ENCODE measurements at places on chromosomes 7 and 10.

DNA sequence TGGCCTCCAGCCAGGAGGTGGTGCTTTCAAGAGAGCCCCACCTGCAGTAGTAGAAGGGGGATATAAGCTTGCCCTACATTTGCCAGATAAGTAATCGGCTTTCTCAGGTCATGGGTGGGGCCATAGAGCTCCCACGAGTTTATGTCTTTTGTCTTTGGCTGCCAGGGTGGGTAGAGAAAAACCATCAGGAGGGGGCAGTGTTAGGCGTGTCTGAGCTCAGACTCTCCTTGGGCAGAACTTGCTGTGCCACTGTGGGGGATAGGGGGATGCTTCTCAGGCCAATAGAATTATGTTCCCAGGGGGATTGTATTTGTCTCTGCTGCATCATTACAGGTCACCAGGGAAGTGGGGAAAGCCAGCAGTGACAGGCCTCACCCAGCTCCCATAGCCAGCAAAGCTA lies 12.3 kb upstream of the MRPS33 start:
- no peak for DNase-seq

DNA sequence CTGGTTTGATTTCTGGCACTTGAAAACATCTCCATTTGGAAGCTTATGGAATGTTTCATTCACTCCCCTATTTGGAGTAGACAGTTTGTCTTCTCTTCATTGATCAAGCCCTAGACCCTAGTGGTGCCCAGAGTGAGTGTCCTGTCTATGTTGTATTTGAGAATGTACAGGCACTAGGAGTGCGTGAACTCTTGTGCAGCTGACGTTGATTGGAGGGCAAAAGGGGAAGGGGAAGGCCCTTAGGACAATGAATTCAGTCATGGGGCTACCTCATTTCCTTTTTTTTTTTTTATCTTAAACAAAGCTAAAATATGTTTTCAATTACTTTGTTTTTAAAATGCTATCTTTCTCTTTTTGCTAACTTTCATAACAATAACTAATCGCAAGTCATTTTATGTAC lies 66.5 kb downstream of the ADD3 start:
- DNase-seq: peak; percentile 55

GRCh38 chr7:25804154-25804553 lies 347.8 kb upstream of the NFE2L3 start:
- DNase-seq: no peak

- no peak for DNase-seq
Observed at GRCh38 chr10:53430127-53430891, 657.7 kb upstream of the MBL2 start.

DNA sequence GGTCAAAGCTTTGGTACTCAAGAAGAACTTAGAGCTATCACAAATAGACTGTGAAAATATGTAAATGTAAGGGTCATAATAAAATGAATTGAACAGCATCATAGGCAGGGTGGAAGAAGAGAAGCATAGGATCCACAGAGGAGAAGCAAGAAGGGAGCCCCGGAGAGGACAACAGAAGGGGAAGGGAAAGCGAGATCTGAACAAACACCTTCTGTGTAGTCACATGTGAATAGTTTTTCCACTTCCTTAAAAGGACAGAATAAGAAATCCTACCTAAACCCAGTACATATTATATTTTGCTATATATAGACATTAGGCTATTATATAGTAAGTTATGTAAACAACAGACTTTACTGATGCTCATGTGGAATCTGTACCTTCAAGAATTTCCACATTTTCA lies 160.2 kb downstream of the DKK1 start:
- DNase-seq: no peak

DNA sequence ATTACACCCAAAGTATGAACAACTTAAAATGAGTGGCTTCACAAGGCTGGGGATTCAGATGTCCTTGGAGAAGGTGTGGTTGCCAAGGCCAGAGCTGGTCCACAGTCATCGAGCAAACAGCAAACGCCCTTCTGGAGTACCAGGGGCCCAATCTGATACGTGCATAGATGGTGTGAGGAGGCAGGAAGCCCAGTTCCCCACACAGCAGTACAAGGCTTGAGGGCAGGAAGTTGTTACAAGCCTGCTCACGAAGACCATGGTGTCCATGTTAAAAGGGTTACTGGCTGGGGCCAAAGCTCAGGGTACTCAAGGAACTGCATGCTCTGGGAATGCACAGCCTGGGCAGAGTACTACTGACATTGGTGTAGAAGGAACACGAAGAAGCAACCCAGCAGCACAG lies 4.6 kb upstream of the ANKRD26 start:
- DNase-seq: no peak

GRCh38 chr10:112741830-112742402 lies 208.1 kb upstream of the TCF7L2 start:
- DNase-seq: no peak

DNA sequence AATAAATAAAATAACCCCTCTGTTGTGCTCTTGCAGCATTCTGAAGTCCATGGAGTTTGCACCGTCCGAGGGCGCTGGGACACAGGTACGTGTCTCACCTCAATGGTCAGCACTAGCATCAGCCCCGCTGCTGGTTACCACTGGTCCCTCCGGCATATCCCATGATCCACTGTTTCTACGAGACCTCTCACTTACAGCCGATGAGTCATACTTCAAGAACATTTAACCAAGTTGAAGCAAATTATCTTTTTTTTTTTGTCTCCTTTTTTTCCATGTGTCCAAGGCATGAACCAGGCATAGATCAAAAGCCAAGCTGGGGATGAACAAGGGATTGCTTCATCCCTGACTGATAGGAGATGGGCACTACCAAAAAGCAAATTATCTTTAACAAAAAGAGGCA lies 92.9 kb upstream of the SH2B2 start:
- DNase-seq: no peak

All from suppressor macrophage treated with lipopolysaccharide for 1 hour (primary cell).